Pulmonary artery endothelial cell (primary cell): ENCODE measurements at places on chromosomes 5 and 9. TPM values are rescaled to one million over a fixed set of nuclear protein-coding genes. Genes with fewer than 3 reads are reported as not detected.
A peak's percentile ranks its signal among the peaks of the same experiment; 100 is the strongest.

- no peak for DNase-seq
Measured at GRCh38 chr9:69331444-69331843, 6.4 kb downstream of the ENTREP1 start.

DNA sequence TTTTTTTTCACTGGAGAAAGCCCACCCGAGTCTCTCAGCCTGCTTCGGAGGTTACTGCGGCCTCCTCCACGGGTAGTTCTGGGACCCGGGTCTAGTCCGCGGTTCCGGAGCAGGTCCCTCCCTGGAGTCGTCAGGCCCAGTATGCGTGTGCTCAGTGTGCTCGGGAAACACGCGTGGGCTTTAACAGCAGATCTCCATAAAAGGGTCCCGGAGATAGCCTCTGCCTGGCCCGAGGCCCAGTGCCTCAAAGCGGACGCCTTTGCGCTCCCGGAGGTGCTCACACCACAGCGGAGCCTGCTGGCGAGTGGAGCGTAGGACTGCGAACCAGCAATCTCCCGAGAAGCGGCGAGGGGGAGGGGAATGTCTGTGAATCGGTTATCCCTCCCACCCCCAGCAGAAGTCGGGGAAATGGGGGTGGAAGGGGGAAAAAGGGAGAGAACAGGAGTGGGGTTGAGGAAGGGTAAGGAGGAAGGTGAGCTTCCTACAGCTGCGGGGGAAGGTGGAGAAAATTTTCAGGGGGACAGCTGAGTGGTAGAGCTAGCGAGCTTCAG, 28.7 kb downstream of the CDKN2A start:
- peak; percentile 30 for DNase-seq

DNA sequence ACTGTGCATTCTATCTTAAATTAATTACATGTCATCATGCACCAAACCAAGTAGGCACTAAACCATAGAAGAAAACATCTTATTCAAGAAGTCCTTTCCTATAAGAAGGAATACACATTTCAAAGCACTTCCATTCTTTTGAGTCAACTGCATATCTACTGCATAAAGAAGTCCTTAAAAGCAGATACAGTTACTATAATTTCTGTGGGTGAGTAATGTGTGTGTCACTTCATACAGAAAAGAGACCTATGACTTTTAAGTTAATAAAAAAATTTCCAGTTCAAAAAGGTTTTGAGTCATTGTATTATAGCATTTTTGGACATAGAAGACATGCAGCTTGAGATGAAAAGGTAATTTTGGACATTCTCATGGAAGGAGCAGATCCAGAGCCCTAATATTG, 125.0 kb downstream of the DTWD2 start:
- DNase-seq: no peak

- no peak for DNase-seq
Measured at GRCh38 chr9:27183131-27183530, 74.1 kb downstream of the TEK start.

DNA sequence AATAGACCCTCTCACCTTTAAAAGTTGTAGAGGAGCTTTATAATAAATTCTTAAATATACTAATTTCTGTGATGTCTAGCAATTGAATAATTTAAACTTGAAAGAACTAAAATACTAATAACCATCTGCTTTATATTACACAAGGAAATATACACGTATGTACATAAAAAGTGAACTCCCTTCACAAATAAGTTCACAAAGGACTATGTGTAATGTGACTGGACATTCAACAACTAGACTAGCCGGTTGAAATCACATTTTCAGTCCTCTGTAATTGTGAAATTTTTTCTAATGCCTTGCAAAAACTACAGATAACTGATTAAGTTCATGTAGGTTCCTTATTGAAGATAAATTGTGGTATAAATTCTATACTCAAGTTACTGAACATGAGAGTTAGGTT, 11.6 kb downstream of the NSA2 start:
- no peak for DNase-seq

- no peak for DNase-seq
Measured at GRCh38 chr9:116979456-116979855, 292.4 kb downstream of the TRIM32 start.

DNA sequence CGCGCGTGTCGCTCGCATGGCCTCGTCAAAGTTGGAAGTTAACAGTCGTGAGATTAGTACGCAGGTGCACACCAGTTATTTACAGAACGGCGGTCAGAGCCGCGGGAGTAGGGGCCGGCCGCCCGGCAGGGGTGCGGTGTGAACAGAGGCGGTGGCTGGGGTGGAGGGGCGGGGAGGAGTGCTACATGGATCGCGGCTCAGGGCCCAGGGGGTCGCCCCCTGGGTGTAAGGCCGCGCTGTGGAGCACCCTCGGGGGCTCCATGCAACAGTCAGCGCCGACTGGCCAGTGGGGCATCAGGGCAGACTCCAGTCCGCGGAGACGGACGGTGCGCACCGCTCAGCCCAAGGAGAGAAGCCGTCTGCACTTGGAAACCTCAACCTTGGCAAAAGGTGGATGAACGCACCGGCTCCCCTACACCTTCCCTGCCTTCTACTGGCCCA, 60.3 kb downstream of the ZNF354C start:
- DNase-seq: no peak

FOXD4L6 gene
- total RNA-seq: 0.07 TPM in 1 of 2 replicates, not detected in the other

SLC4A9 gene
- not detected in 2 replicates for total RNA-seq

CDH12 gene
- total RNA-seq: not detected in 2 replicates

HRH2 gene
- total RNA-seq: 0.26 TPM in 1 of 2 replicates, not detected in the other

POU4F3 gene
- 0.04 and 0.07 TPM in 2 replicates for total RNA-seq

IFNE gene
- total RNA-seq: 0.92 and 1.0 TPM in 2 replicates
